ENCODE measurements at places on chromosomes 6 and 20.

- DNase-seq: no peak
These were observed 190.3 kb upstream of the PCSK2 start for GRCh38 chr20:17036541-17036940.

- no peak for DNase-seq
These were observed 39.0 kb downstream of the CAP2 start for GRCh38 chr6:17432356-17432755.

DNA sequence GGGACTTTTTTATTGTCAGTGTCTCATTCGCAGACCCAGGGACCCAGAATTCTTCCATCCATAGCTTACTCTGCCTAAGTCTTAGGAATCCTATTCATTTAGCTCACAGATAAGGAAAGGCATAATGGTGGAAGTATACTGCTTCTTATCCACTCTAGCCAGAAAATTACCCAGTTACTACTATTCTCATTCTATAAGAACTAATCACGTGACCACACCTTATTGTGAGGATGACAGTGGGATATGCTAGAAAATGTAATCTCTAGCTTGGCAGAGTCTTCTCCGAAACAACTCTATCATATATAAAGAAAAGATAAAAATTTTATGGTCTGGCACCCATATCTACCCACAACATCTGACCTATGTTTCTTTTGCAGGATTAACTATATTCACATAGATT lies 21.2 kb downstream of the TFAP2D start:
- no peak for DNase-seq

GRCh38 chr6:2582268-2582667 lies 168.5 kb downstream of the MYLK4 start:
- no peak for DNase-seq

DNA sequence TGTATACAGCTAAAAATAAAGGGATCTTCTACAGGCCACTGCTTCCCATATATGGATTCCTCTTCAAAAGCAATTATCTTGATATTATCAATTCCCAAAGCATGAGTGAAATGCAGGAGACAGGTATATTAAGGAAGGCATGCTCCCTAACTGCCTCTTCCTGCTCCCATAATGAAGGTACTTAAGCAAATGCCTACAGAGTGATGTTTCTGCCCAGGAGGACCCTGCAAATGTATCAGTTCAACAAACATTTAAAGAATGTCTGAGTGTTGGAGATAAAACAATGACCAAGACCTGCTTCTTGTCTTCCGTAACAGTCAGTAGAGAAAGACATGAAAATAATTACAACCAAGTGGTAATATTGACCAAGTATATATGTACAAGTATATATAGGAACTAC lies 4.2 kb downstream of the UBE2J1 start:
- no peak for DNase-seq
